RPMI7951 (cell line): ENCODE measurements at places on chromosomes 6 and 20. TPM values are rescaled to one million over a fixed set of nuclear protein-coding genes. Genes with fewer than 3 reads are reported as not detected.

DNA sequence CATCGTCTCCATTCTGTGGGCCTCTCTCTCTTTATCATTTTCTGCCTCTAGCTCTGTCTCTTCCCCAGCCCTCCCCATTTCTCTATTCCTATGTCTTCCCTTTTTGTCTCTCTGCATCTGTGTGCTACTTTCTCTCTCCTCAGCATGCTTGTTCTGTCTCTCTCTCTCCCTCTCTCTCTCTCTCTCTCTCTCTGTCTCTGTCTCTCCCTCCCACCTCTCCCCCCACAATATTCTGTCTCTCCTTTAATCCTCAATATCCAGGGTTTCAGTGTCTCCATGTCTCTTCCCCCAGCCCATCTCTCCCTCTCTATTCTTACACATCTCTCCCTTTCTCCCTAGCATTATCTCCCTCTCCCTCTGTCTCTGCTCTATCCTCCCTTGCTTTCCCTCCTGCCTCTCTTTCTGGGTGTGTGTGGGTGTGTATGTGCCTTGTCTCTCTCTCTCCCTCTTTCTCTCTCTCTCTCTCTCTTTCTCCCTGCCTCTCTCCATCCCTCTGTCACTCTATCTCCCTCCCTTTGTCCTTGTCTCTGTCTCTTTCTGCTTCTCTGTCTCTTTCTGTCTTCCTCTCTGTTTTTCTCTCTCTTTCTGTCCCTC, 76.9 kb upstream of the SIRPA start:
- DNase-seq = no peak

GRCh38 chr6:31821301-31822035, 6.1 kb upstream of the HSPA1B start:
- peak; percentile 72 for DNase-seq

Gene HMGCLL1
- not detected in 2 replicates for total RNA-seq

Gene LAMA2
- total RNA-seq = 0.68 and 0.84 TPM in 2 replicates

- DNase-seq = no peak
Observed at GRCh38 chr6:113741651-113742050, 115.5 kb upstream of the MARCKS start.
